ENCODE measurements at places on chromosomes 12 and 14.

GRCh38 chr12:82793751-82794281 is 107.1 kb downstream of the TMTC2 start:
- no peak for DNase-seq

- no peak for DNase-seq
Measured at GRCh38 chr14:89314274-89314673, 102.8 kb downstream of the FOXN3 start.

DNA sequence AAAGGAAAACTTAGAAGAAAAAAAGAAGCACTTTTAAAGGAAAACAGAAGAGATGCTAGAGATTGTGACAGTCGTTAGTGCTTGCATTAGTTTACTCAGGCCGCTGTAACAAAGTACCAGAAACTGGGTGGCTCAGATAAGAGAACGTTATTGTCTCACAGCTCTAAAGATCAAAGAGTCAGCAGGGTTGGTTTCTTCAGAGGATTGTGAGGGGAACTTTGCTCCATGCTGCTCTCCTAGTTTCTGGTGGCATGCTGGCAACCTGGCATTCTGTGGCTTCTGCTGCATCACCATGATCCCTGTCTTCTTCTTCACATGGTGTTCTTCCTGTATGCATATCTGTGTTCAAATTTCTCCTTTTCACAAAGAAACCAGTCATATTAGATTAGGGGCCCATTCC is 119.4 kb upstream of the PLEKHA5 start:
- DNase-seq, result no peak

DNA sequence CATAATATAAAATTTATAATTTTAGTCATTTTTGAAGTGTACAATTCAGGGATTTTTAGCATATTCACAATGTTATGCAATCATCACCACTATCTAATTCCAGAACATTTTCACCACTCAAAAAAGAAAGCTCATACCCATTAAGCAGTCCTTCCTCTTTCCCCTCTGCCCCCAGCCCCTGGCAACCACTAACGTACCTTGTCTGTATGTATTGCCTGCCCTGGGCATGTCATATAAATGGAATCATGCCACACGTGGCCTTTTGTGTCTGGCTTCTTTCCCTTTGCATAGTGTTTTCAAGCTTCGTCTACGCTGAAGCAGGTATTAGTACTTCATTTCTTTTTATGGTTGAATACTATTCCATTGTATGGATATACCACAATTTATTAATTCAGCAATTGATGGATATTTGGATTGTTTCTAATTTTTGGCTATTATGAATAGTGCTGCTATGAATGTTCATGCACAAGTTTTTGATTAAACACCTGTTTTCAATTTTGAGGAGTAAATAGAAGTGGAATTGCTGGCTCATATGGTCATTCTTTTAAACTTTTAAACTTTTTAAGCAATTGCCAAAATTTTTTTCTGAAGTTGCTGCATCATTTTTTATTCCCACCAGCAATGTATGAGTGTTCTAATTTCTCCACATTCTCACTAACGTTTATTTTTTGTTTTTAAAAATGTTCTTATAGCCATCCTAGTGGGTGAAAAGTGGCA is 1.6 kb upstream of the SSTR1 start:
- no peak for DNase-seq

- no peak for DNase-seq
Measured at GRCh38 chr12:90978117-90978770, 23.3 kb upstream of the CCER1 start.
